G401 (cell line): ENCODE measurements at places on chromosomes 1 and 21. TPM values are rescaled to one million over a fixed set of nuclear protein-coding genes. Genes with fewer than 3 reads are reported as not detected.

- no peak for DNase-seq
Observed at GRCh38 chr1:243596431-243597062, 253.5 kb downstream of the AKT3 start.

- no peak for DNase-seq
Observed at GRCh38 chr1:37392051-37392450, 82.3 kb upstream of the ZC3H12A start.

GRCh38 chr1:71577451-71578131 lies 496.8 kb upstream of the ZRANB2 start:
- DNase-seq = no peak

DNA sequence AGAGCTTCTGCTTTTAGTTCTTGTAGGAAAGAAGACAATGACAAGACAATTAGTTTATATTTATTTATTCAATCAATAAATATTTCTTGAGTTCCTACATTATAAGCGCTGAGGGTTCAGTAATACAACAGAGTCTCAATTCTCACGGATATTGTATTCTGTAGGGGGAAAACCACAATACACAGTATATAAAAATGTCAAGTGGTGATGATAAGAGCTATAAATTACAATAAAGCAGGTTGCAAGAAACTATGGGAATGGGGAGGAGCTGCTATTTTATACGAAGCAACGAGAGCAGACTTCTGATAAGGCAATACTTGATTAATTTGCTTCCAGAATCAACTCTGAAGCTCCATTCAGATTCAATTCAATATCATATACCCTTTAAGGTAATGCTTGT lies 10.6 kb upstream of the XCL1 start:
- no peak for DNase-seq

CRABP2 gene
- 1,143 and 1,168 TPM in 2 replicates for total RNA-seq

TMEM54 gene
- total RNA-seq = 26.6 and 36.1 TPM in 2 replicates

- no peak for DNase-seq
Observed at GRCh38 chr21:34843562-34843961, 174.8 kb downstream of the CLIC6 start.

GRCh38 chr1:55716151-55716550 lies 501.0 kb upstream of the USP24 start:
- no peak for DNase-seq

GRCh38 chr1:206737729-206738201 lies 32.8 kb upstream of the IL19 start:
- no peak for DNase-seq

LCE3D gene
- total RNA-seq = not detected in 2 replicates

DNA sequence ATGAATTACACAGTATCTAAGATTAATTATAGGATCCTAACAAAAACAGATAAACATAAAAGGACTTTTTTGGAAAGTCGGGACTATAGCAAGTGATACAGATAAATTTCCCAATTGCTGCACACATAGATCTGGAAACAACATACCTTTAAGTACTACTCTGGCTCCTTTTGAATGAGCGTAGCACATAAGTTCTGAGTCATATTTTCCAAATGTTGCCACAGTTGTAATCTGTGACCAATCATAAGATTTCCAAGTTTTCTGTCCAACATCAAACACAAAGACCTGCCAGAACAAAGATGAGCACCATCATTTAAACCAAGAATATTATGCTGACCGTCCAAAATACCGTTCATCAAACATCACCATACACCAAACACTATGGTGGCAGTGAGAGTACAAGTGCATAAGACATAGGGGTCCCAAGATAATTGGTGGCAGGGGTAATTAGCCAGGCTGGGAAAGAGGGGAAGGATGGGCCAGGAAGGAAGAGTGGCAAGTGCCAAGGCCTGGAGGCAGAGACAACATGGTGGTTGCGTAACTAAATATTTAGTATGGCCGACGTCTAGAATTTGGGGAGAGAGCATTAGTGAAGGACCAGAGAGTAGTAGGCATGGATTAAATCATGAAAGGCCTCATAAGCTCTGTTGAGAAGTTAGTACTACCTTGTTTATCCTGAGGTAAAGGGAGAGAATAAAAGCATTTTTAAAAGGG lies 3.6 kb downstream of the CTBS start:
- DNase-seq = no peak

DNA sequence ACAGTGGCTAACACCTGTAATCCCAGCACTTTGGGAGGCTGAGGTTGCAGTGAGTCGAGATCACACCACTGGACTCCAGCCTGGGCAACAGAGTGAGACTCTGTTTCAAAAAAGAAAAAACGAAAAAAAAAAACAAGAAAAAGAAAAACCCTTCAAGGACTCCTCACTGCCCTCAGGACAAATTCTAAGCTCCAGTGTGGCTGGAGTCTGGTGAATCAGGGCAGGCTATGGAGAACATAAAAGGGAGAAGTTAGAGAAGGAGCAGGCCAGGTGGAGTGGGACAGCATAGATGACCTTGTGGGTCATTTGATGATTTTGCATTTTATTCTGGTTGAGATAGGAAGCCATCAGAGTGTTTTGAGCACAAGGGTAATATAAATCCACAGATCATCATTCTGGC lies 12.5 kb upstream of the UAP1 start:
- no peak for DNase-seq

DNA sequence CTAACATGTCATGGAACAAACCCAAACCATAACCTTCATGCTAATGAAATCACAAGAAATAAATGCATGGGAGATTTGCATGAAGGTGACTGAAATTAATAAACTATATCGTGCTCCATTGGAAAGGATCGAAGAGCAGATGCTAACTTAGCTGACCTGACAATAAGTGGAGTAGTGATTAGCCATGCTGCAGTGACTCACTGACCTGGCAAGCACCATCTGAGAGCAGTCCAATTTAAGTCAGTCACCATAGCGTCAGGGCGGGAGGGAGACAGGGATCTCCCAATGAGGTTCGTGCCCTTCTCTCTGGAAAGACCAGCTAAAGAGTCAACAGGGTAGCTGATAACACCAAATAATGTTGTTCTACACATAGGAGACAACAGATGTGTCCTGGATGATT lies 21.5 kb downstream of the OLIG2 start:
- no peak for DNase-seq

SLC44A5 gene
- not detected in 2 replicates for total RNA-seq

PROX1 gene
- not detected in 2 replicates for total RNA-seq

GRCh38 chr1:242133796-242134195 lies 134.9 kb upstream of the MAP1LC3C start:
- no peak for DNase-seq

DNA sequence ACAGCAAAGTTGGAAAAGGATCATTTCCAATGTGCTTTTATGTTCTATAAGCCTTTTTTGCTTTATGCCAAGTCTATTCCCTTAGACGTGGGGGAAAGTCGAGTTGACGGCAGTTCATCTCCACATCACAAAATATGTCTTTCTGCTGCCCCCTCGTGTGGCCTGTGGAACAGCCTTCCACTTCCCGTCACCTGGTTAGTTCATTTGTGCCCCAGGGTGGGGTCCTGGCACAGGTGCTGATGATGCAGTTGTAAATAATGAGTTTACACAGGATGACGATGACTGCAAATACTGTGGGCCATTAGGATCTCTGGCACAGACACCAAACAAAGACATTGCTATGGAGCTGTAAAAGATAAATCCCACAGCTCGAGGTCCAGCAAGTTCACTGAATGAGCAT lies 10.0 kb upstream of the OTUD3 start:
- no peak for DNase-seq

BARHL2 gene
- 0.06 and 0.07 TPM in 2 replicates for total RNA-seq

- no peak for DNase-seq
Observed at GRCh38 chr1:20323613-20323920, 32.9 kb downstream of the VWA5B1 start.

- peak; percentile 98 for DNase-seq
Observed at GRCh38 chr1:28259252-28259933, at the start of gene SESN2. Gene SESN2 (plus strand): TSS chr1:28259518. CDS start chr1:28259848, 330 bp downstream.

DNA sequence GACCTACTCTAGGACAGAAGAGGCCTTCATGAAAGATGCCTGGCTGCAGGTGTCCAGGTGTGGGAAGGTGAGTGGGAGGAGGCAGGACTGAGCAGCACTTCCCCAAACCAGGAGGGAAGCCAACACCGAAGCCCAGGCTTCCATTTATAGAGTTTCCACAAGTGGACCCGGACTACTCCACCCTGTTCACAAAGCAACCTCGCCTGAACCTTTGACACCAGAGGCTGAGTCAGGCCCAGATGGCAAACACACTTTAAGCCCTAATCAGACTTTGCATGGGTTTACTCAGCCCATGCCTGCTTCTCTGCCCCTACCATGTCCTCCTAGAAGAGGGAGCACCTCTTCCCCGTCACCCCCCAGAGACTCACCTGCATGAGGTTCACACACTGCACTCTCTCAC lies 14.0 kb downstream of the PRR9 start:
- no peak for DNase-seq

KIRREL1 gene
- 29.9 and 31.1 TPM in 2 replicates for total RNA-seq

DNA sequence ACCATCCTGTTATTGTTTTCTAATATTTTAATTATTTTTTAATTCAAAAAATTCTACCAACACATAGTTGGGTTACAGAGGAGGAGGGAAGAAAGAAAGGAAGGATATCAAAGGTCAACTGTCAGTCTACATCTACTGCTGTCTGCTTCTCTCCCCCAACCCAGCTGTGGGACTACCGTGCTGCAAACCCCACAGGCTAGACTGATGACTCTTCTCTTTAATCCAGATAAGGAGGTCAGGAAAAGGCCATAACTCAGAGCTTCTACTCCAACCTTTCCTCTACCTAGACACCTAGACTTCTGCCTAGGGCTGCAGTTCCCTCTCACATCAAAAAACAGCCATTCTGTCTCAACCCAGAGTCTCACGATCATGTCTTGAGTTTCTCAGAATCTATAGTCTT lies 124.2 kb upstream of the ETV3 start:
- no peak for DNase-seq

DNA sequence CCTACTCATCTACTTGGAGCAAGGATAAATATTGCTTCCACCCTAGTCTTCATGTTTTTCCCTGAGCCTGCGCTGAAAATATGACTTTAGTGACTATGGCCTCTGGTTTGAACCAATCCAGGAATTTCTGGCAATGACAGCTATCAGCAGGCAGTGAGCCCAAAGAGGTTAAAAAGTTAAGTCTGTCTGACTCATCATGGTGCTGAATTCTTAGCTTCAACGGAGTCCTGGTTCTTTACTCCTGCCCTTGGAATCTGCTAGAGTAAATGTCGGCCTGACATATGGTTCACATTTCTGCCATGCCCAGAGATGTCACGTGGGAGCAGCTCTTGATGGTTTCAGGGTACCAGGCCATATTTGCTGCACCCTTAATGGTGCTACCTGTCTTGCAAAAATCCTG lies 351.6 kb upstream of the PLXNA2 start:
- DNase-seq = no peak

- DNase-seq = peak; percentile 51
Observed at GRCh38 chr1:8097077-8097799, 71.1 kb upstream of the ERRFI1 start.

KRTAP21-2 gene
- total RNA-seq = not detected in 2 replicates

EPHX1 gene
- 23.5 and 30.0 TPM in 2 replicates for total RNA-seq

DNA sequence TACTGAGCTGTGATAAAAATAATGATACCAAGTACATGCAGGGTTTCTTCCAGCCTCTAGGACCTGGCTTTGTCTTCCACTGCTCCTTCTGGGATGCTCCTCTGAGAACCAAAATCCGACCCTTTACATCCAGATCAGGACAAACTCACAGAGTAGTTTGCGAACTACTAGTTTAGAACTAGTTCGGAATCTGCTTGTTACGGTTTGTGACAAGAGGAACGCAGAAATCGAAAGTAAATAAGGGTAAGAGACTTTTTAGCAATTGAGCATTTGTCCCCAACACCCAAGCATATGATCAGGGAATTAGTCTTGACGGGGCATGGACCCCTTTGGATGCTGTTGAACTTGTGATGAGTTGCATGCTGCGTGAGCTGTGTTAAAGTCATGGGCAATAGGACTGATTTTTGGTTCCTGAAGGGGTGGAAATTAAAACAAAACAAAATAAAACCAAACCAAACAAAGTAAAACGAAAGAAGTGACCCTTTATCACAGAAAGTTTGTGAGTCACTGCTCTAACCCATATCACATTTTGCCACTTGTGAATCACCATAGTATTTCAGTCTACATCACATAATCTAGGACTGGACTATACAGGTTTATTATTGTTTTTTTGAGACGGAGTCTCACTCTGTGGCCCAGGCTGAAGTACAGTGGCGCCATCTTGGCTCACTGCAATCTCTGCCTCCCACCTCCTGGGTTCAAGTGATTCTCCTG lies 35.7 kb upstream of the ERRFI1 start:
- DNase-seq = no peak

DNA sequence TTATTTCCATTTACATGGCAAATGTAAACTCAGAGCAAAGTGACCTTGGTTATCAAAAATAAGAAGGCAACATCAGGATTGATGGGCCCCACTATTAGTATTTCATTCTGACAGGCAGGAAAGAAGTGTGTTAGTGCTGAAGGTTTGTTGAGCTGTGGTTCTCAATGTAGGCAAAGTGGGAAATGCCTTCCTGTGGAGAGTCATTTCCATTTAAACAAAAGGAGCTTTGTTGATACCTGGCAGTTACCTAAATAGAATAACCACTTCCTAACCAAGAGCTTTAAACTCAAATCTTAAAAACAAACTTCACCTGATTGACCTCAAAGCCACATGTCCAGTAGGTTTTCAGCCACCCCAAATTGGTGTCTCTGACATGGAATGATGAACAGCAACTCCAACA lies 579.9 kb upstream of the BEND5 start:
- no peak for DNase-seq

GRCh38 chr1:248152056-248152827 lies 7.3 kb downstream of the OR2M5 start:
- DNase-seq = no peak

DNA sequence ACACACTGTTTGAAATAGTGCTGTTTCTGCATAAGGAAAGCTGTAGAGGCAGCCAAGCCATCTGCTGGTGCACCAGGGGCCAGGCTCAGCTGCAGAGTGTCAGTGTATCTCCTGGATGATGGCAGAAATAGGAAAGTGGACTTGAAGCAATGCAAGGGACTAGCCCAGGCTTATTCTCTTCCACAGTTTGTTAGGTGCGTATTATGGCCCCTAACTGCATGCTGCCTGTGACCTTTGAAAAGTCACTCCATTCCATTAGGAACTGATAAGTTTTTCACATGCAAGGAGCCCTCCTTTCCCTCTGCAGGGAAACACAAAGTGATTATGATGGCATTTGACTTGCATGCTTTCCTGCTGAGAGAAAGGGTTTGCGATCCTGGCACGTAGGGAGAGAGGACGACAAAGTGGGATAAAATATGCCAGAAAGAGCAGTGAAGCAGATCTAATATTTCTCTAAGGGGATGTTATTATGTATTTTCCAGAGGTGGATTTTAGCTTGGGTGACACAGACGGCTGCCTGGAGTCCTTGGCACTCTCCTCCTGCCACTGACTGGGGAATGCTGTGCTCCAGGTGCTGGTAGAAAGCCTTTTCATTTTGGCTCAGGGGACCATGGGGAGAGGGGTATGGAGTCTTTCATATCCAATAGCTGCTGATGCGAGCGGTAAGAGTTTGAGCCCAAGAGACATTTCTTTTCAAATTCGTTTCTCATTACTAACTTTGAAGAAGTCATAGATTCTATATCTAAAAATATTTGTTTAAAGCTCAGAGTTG lies 402.1 kb upstream of the B3GALT2 start:
- DNase-seq = no peak

CFAP57 gene
- 1.1 and 4.1 TPM in 2 replicates for total RNA-seq

- DNase-seq = no peak
Observed at GRCh38 chr1:215749414-215749813, 182.3 kb downstream of the KCTD3 start.

GRCh38 chr1:63103682-63104081 lies 218.7 kb upstream of the FOXD3 start:
- DNase-seq = no peak

- DNase-seq = no peak
Observed at GRCh38 chr21:21412096-21412495, 413.9 kb downstream of the NCAM2 start.

GRCh38 chr1:75503221-75503974 lies 107.5 kb downstream of the SLC44A5 start:
- DNase-seq = no peak

ANGPTL3 gene
- total RNA-seq = not detected in 2 replicates
